Endodermal cell (in vitro differentiated cells): ENCODE measurements at places on chromosomes 12 and 14. TPM values are rescaled to one million over a fixed set of nuclear protein-coding genes. Genes with fewer than 3 reads are reported as not detected.

VRTN gene
- 96.3 and 108 TPM in 2 replicates for total RNA-seq

- H3K27ac ChIP-seq, result no peak overlapping the region
- no peaks in the 10 kb centered on the region for H3K4me1 ChIP-seq
Observed at GRCh38 chr12:15834575-15834974, 45.4 kb upstream of the EPS8 start.

- no peak for DNase-seq
- no peak overlapping the region for H3K27ac ChIP-seq
- no peaks in the 10 kb centered on the region for H3K27me3 ChIP-seq
- no peak overlapping the region for H3K4me3 ChIP-seq
Observed at GRCh38 chr12:3836641-3837040, 36.6 kb downstream of the PARP11 start.

DNA sequence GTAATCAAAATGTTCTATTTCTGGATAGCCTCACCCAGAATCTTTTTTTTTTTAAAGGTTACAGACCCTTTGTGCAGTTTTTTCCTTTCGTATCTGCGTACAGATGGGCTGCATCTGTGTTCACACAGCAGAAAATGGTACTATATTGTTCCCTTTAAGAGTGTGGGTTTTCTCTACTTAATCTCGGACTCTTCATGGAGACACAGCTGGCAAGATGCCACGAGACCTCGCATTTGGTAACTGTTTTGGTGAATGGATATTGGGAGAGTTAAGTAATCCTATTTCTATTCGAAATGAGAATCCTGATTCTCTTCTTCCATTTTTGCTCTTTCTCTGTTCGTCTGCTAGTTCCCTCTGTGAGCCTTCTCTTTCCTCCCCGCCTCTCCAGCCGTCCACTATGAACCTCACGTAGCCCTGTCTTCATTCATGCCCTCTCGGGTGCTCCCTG lies 85.7 kb downstream of the SAMD4A start:
- H3K27ac ChIP-seq, result peak overlapping the region; percentile 59
- H3K27me3 ChIP-seq, result no peaks in the 10 kb centered on the region
- H3K4me3 ChIP-seq, result no peak overlapping the region
- H3K36me3 ChIP-seq, result no peaks in the 10 kb centered on the region

DNA sequence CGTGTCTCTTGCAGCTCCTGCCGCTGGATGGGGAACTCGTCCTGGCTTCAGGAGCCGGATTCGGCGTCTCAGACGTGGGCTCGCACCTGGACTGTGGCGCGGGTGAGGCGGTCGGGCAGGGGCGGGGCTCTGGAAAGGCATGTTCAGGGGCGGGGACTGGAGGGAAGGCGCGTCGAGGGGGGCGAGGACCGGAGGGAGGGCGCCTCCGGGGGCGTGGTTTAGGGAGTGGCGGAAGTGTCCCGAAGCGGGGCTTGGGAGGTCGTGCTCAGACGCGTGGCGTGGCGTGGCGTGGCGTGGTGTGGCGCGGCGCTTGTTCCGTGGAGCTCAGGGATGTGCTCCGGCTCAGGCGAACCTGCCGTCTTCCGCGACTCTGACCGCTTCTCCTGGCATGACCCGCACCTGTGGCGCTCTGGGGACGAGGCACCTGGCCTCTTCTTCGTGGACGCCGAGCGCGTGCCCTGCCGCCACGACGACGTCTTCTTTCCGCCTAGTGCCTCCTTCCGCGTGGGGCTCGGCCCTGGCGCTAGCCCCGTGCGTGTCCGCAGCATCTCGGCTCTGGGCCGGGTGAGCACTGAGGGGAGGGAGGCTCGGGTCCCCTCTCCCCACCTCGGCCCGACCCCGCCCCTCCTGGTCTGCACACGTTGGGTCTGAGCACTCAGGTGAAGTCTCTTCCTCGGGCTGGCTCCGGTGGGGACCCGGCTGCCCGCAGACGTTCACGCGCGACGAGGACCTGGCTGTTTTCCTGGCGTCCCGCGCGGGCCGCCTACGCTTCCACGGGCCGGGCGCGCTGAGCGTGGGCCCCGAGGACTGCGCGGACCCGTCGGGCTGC lies 6.2 kb downstream of the AMN start:
- peaks cover 68% of the 10 kb centered on the region for H3K27me3 ChIP-seq
- DNase-seq, result peak; percentile 95
- peaks cover 8% of the 10 kb centered on the region for H3K4me1 ChIP-seq

DNA sequence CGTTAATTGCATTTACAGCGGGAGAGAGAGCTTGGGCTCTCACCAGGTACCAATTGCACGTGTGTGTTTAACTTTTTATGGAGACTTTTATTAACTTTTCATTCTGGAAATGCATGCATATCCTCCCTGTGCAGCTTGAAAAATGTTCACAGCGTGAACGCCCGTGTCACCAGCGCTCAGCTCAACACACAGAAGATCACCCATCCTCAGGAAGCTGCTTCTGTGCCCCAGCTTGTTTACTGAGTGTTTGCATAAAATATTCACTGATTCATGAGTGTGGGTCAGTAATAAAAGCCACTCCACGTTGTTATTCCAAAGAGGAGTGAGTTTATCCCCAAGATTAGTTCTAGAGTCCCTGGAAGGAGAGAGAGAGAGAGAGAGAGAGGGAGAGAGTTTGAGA lies 75.5 kb upstream of the FZD10 start:
- peaks cover 4% of the 10 kb centered on the region for H3K4me1 ChIP-seq
- H3K36me3 ChIP-seq, result no peaks in the 10 kb centered on the region
- H3K4me3 ChIP-seq, result no peak overlapping the region
- no peak for DNase-seq
- H3K27ac ChIP-seq, result no peak overlapping the region
- H3K27me3 ChIP-seq, result peaks cover 58% of the 10 kb centered on the region

- no peak overlapping the region for H3K27ac ChIP-seq
- H3K4me1 ChIP-seq, result no peaks in the 10 kb centered on the region
- H3K4me3 ChIP-seq, result no peak overlapping the region
- no peaks in the 10 kb centered on the region for H3K27me3 ChIP-seq
- peak; percentile 68 for DNase-seq
- H3K36me3 ChIP-seq, result no peaks in the 10 kb centered on the region
Observed at GRCh38 chr14:60381909-60382308, 104.0 kb downstream of the C14orf39 start.

DNA sequence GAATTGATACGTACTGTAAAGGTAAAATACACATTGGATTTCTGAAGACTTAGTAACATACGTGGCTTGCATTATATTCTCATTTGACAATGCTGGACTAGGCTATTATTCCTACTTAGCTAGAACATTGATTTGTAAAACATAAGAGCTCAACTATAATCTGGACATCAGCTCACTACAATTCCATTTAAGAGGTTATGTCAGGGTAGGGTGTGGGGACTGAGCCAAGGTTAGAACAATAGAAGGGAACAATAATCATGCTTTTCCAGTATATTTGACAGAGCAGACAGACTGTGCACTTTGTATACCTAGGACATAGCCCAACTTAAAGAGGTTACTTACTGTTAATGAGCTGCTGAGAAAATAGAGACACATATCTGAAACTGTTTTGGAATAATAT lies 10.8 kb downstream of the ZCRB1 start:
- no peaks in the 10 kb centered on the region for H3K27me3 ChIP-seq
- H3K4me3 ChIP-seq, result no peak overlapping the region
- H3K36me3 ChIP-seq, result peaks cover 28% of the 10 kb centered on the region
- no peak for DNase-seq
- H3K27ac ChIP-seq, result no peak overlapping the region

GRCh38 chr12:72277415-72277814 lies 5.2 kb downstream of the TRHDE start:
- peaks cover 40% of the 10 kb centered on the region for H3K27me3 ChIP-seq
- DNase-seq, result no peak
- no peaks in the 10 kb centered on the region for H3K36me3 ChIP-seq
